NCI-H1930 (cell line): ENCODE measurements at places on chromosomes 16 and 17.
A peak's percentile ranks its signal among the peaks of the same experiment; 100 is the strongest.

DNA sequence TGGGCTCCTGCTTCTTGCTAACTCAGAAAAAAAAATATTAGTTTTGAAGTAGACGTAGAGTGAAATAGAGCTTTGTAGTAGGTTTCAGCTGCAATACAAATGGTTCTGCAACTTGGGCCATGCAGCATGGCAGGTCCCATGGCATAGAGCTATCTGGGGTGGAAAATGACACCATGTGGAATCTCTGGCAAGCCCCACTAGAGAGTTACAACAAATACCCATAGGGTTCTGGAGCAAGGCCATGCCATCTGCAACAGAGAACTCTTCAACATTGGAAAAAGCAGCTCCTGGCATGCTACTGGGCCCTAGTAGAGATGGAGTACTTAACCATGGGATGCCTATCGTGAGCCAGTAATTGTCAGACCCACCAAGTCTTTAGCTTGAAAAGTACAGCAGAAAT lies 25.3 kb upstream of the RBBP6 start:
- DNase-seq, result no peak

DNA sequence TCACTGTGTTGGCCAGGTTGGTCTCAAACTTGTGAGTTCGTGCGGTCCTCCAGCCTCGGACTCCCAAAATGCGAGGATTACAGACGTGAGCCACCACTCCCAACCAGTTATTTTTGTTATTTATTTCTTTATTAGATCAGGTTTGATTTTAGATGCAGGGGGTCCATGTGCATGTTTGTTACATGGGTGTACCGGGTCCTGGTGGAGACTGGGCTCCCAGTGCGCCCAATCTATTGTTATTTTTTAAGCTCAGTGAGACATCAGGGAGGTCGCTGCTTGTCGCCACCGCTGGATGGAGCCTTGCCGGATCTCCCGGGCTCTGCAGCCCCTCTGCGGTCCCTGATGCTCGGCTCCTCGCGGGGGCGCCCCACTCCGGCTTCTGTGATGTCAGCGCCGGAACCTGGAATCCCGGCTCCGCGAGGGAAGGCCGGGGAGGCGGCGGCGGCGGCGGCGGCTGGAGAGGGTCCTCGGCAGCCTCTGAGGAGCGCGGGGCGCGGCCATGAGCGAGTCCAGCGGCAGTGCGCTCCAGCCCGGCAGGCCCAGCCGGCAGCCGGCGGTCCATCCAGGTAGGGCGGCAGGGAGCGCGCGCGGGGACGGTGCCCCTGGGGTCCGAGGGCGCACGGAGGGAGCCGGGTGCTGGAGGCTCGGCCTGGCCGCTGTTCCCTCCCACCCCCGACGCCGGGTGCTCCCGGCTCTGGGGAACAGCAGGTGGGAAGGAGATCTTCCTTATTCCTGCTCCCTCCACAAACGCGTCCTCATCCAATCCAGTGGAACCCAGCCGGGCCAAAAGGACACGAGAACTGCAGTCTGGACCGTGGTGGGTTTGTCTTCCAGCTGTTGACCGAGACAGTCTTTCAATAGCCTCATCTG lies at the start of gene TMC7:
TSS of gene TMC7 (plus strand) at position 370 of the 870 bp plus-strand sequence. CDS start at position 500, 130 bp downstream.
- DNase-seq, result peak; percentile 88

DNA sequence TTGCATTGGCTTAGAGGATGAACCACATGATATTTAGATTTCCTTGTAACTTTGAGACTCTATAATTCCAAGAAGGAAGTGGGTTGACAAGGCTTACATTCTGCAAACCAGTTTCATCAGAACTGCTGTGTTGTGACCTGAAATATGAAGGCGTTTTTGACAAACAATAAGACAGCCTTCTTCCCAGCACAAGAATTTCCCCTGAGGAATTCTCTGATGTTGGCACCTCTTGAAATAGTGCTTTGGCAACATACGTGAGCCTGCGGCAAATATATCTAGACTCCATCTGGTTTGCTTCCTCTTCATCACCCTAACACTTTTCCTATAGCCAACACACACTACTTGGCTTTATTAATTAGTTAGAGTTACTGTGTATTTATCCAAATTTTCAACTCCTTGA lies 585.5 kb upstream of the SOX9 start:
- no peak for DNase-seq

- DNase-seq, result no peak
Measured at GRCh38 chr17:28426081-28426519, 20.1 kb upstream of the SLC46A1 start.

DNA sequence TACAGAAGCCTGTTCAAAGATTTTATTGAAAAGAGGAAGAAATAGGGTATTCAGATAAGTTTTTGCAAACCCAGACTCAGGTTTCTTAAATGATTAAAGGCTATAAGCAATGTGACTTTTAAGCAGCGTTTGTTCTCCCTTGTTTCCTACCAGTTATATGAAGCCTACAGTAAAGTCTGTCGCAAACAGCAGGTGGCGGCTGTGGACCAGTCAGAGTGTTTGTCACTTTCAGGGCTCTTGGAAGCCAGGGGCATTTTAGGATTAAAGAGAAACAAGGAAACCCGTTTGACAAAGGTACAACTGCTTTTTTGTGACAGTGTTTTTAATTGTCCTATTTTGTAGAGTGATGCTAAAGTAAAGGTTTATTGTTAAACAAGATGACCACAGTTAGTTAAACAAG lies 7.7 kb upstream of the RARA start:
- no peak for DNase-seq

DNA sequence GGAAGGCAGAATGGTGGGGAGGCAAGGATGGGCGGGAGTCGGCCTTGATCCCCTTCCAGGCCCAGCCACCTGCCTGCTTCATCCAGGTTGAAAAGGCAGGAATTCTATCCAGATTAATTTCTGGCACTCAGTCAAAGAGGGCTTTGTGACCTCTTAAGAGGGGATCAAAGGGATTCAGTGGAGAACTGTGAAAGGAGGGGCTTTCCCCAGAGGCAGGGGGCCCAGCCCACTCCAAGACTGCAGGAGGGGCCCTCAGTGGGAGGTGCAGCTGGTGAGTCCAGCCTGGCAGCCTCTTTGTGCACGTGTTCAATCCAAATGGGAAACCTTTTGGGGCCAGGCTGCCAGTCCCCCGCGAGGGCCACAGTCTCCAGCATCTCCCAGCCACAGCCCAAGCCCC lies 148.5 kb upstream of the PLCG2 start:
- no peak for DNase-seq

GRCh38 chr16:47699106-47699505 lies 238.0 kb downstream of the PHKB start:
- DNase-seq, result no peak

DNA sequence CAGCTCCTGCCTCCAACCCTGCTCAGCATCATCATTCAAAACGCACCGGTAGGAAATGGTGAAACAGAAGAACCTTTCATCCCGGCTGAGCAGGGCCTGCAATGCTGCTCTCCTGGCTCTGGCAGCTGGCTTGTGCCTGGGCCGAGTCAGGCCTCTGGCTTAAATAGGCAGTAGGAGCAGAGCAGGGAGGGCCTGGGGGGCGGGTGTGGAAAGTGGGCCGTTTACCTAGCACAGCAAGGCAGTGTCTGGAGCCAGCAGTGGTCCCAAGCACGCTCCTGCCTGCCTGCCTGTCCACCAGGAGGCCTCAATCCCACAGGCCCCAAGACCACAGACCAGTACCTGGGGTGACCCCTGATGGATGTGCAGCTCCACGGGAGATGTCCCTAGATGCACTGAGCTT lies 59.3 kb downstream of the SMPD3 start:
- DNase-seq, result no peak

DNA sequence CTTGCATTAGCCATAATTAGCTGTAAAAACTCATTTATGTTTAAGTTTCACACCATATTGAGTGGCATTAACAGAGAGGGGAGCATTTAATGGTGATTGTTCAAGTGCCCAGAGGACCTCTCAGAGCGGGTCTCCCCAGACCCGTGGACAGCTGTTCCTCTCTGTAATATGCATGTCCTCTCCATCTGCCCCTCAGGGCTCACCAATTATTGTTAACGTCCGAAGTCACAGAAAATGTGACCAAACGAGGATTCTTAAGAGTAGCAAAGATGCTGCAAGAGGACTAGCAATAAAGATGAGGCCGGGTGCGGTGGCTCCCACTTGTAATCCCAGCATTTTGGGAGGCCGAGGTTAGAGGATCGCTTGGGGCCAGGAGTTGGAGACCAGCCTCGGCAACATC lies 130.2 kb downstream of the CPPED1 start:
- no peak for DNase-seq

DNA sequence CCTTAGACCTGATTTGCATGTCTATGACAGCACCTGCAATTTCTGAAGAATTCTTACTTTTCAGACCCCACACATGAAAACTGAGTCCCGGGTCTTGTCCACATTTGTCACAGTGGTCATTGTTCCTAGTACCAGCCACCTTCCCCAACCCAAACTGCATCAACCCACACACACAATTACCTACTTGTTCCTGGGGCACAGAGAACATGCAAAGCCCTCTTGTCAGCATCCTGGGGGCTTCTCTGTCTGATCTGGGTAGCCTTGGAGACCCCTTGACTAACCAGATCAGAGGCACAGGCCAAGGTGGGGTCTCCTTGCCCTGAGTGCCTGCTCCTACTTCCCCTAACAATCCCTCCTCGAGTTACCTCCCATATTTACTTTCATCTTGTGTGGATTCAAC lies 36.7 kb upstream of the PIK3R6 start:
- DNase-seq, result no peak

GRCh38 chr17:40366861-40367518 lies 2.5 kb upstream of the GJD3 start:
- no peak for DNase-seq

GRCh38 chr16:86791287-86792035 lies 213.1 kb downstream of the FOXL1 start:
- DNase-seq, result no peak

GRCh38 chr17:81542431-81543338 lies 9.5 kb downstream of the FAAP100 start:
- DNase-seq, result no peak

GRCh38 chr17:49880291-49881053 lies 32.6 kb upstream of the TAC4 start:
- no peak for DNase-seq

DNA sequence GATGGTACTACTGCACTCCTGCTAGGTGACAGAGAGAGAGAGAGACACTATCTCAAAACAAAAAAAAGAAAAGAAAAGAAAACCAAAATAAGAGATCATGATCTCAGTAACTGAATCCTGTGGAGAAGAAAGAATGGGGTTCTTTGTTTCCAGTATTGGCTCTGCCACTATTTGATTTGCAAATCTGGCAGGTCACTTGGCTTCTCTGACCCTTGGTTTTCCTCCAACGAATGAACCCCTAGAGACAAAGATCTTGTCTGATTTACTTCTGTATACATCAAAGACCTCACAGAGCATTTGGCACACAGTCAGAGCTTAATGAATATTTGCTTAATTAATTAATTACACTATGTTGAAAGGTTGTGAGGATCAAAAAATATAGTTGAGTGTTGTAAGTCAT lies 47.9 kb upstream of the NLK start:
- no peak for DNase-seq

DNA sequence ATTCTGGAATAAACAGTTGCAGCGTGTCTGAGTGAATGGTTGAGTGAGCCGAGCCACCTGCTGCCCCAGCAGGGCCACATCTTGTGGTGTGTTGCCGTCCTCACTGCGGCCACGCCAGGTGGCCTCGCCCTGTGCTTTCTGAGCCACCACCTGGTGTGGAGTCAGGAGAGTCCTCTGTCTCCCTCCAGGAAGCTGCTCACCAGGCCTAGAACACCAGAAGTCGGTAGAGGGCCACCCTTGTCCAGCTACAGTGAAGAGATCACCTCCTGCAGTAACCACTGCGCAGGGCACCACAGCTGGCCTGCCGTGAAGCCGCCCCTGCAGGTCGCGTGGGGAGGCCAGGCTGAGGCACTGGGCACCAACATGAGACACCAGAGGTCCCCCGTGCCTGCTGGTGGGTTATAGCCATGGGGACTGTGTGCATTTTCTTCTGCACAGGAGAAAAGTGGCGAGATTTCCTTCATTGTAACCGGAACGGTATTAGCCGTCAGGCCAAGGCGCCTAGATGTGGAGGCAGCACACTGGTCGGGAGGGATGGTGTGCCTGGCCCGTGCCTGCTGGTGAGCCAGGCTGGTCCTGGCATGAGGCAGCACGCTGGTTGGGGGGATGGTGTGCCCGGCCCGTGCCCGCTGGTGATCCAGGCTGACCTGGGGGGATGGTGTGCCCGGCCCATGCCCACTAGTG lies 28.9 kb upstream of the FOXK2 start:
- DNase-seq, result no peak

DNA sequence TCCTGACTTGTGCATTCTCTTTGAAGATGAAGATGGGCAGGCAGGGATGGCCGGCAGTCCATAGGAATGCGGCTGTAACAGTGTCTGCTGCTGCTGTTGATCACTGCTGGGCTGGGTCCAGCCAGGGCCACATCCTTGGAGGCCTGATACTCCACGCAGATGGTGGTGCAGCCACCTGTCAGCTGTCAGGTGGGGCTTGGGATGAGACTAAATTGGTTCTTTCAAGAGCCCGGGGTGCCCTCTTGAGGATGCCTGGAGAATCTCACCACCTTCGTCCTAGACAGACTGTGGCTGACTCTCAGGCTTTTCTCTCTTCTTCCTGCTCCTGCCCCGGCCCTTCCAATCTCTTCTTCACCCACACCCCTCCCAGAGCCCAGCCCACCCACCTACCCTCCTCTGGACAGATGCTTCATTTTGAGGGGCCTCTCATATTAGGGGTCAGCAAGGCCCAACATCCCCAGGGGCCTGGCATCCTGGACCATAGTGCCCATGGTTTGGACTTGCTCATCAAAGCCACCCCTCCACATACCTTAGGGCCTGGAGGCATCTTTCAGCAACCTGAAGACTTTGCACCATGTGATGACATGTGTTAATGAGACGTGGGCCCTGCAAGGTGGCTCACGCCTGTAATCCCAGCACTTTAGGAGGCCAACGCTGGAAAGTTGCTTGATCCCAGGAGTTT lies 19.1 kb downstream of the OSBPL7 start:
- peak; percentile 36 for DNase-seq

- DNase-seq, result no peak
Measured at GRCh38 chr17:19237389-19238166, 412 bp downstream of the EPN2 start.

DNA sequence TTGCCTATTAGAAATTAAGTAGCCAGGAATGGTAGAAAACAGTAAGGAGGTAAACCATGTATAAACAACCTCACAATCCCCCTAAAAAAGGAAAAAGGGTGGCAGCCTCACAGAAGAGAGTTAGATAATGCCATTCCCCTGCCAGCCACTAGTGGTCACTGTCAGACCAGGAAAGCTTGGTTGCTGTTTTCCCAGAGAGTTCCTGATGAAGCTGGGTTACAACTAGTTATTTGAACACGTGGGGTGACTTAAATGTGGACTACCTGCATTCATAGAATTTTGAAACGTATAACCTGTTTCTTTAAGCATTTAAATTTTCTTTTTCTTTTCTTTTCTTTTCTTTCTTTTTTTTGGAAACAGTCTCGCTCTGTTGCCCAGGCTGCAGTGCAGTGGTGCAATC lies 5.8 kb downstream of the GPRC5C start:
- no peak for DNase-seq
